ENCODE measurements at places on chromosomes 1 and 21. TPM values are rescaled to one million over a fixed set of nuclear protein-coding genes. Genes with fewer than 3 reads are reported as not detected.

The LRRC53 gene
- total RNA-seq = not detected

The PTGFR gene
- total RNA-seq = not detected

The LAD1 gene
- total RNA-seq = 0.93 TPM

The MYBPH gene
- total RNA-seq = not detected

The HTR6 gene
- 0.07 TPM for total RNA-seq

The NUDT4B gene
- 1.2 TPM for total RNA-seq

The SCCPDH gene
- 44.9 TPM for total RNA-seq

The SLAMF8 gene
- total RNA-seq = 0.06 TPM

The CRYAA gene
- not detected for total RNA-seq

The USH2A gene
- total RNA-seq = not detected

The LHX4 gene
- total RNA-seq = 0.54 TPM

The ZNF683 gene
- total RNA-seq = not detected

The C1orf94 gene
- not detected for total RNA-seq

The ADAMTS1 gene
- total RNA-seq = 0.22 TPM

The DCDC2B gene
- not detected for total RNA-seq

The ADORA3 gene
- not detected for total RNA-seq

The PTGS2 gene
- 7.3 TPM for total RNA-seq

The OPRD1 gene
- total RNA-seq = 0.02 TPM

The COL24A1 gene
- not detected for total RNA-seq

The RAB42 gene
- total RNA-seq = 2.7 TPM

The ATP1A4 gene
- not detected for total RNA-seq

The LENEP gene
- not detected for total RNA-seq

The VCAM1 gene
- not detected for total RNA-seq

The STRIP1 gene
- 10.8 TPM for total RNA-seq

The GJC2 gene
- 0.32 TPM for total RNA-seq

The OVAAL gene
- total RNA-seq = 0.09 TPM

The TSPEAR gene
- total RNA-seq = not detected

The ADSS2 gene
- 48.2 TPM for total RNA-seq

The PEX10 gene
- total RNA-seq = 24.1 TPM

The PLK3 gene
- 19.6 TPM for total RNA-seq

The APOBEC4 gene
- total RNA-seq = not detected

The PDPN gene
- total RNA-seq = not detected

The FMO3 gene
- not detected for total RNA-seq

The LRRC3 gene
- 2.0 TPM for total RNA-seq

The LCK gene
- not detected for total RNA-seq

The S100A3 gene
- 104 TPM for total RNA-seq

The FLG2 gene
- total RNA-seq = not detected

Data from A549 treated with GW870086 at 1 μM for 4 hours (cell line).